SW 1271 (cell line): ENCODE measurements at places on chromosomes 16 and 17.

DNA sequence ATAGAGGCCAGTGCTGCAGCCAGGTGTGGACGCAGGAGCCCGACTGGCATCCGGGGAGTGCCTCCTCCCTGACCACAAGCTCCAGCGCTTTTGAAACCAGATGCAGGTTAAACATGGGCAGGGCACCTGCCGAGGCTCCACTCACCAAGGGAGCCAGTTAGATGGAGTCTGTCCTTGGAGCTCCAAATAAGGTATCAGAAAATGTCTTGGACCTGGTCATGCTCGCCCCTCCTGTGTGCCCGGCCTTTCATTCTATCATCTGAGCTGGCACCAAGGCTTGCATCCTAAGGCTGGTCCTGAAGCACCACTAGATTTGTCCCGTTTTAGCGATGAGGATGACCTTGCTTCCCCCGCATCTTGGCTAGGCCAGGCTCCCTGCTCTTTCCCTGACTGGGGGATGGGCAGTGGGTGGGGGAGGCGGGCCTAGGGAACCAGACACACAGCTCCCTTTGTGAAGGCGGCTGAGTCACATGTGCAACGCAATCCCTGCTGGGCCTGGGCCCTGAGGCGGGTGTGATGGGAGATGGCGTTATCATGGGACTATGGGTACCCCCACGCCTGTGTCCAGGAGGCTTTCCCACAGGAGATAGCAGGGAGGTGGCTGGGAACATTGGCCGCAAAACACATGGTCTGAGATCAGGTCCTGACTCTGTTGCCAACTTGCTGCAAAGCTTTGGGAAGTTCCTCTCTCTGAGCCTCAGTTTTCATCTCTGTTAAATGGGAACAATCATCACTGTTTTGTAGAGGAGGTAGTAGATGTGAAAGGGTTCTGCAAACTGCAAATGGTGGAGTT is 5.0 kb upstream of the ADGRG1 start:
- no peak for DNase-seq

GRCh38 chr17:56833057-56833808 is 487 bp downstream of the C17orf67 start:
- DNase-seq: no peak

DNA sequence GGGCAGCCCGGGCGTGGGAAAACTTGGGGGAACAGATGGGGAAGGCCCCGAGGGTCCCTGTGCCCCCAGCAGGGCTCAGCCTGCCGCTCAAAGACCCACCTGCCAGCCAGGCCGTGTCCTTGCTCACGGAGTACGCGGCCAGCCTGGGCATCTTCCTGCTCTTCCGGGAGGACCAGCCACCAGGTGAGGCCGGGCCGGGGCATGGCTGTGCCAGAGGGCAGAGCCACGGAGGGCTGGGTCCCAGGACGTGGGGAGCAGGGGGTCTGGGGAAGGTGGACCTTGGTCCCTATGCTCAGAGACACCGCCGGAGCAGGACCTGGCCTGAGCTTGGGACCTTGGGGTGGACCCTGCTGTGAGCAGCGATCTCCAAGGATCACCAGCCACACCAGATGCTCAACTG is 509 bp downstream of the ADAD2 start:
- DNase-seq: no peak

DNA sequence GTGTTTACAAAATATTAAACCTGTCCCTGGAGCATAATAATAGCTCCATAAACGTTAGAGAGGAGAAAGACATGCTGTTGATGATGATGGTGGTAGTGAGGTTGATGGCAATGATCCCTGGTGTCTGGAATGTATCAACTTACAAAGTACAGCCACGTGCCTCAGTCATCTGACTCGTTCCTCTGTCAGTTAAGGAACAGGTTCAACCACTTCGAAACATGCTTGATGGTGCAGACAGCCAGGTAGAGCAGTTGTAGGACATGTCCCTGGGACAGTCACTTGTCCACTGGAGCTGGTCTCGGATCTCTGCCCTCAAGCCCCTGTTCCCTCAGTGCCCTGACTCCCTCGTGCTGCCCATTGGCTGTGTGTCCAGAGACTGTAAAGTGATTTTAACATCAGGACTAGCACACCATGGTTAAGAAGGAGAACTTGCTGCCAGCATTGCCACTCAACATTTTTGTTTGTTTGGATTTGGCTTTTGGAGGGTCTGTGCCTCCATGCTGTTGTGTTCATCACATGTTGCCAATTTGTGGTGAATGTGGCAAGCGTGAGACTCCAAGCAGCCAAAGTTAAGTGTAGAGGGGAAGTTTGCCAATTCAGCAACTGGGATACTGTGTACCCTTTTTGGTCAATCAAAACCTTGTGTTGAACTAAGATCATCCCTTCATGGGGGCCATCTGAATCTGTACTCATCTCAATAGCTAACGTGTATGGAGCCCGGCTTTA is 16.3 kb upstream of the SALL1 start:
- no peak for DNase-seq

DNA sequence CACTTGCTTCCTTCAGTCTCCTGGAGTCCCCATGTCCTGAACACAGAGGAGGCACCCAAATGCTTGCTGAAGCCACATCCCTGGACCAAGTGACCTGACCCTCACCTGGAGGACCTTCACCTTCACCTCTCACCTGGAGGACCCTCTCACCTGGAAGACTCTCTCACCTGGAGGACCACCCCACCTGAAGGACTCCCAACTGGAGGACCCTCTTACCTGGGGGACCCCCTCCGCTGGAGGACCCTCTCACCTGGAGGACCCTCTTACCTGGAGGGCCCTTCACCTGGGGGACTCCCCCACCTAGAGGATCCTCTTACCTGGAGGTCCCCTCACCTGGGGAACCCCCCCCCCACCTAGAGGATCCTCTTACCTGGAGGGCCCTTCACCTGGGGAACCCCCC is 573 bp upstream of the CDK10 start:
- DNase-seq: no peak

GRCh38 chr16:58732545-58733247 is 1.4 kb downstream of the GOT2 start:
- no peak for DNase-seq

DNA sequence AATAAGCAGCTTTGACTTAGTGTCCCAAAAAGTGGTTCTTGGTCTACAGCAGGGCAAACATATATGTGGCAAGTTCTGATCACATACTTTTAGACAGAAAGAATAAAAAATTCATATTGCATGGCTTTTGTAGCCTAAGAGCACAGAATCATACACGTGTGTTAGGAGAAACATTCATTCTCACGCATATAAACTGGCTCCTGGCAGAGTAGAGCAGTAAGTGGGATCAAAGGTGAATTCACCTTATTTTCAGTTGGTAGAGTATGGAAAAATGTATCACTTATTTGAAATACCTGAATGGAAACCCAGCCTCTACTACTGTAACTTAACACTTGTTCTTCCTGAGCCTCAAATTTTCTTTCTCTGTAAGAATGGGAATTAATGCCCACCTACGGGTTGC is 34.8 kb downstream of the DGKE start:
- DNase-seq: no peak

DNA sequence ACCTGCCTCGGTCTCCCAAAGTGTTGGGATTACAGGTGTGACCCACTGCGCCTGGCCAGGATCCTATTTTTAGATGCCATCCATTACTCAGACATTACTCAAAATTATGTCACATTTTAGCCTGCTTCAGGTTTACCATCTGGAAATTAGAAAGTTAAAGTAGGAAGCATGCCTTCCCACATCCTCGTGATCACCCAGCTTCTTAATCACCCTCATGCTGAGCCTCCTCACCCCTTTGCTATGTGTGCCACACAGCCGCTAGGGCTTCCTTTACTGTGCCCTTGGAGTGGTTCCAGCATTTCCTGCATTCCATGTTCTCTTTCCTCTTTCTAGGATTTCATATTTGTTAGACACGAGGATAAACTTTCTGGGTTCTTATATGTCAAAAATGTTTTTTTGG is 9.3 kb downstream of the ADORA2B start:
- peak; percentile 98 for DNase-seq

DNA sequence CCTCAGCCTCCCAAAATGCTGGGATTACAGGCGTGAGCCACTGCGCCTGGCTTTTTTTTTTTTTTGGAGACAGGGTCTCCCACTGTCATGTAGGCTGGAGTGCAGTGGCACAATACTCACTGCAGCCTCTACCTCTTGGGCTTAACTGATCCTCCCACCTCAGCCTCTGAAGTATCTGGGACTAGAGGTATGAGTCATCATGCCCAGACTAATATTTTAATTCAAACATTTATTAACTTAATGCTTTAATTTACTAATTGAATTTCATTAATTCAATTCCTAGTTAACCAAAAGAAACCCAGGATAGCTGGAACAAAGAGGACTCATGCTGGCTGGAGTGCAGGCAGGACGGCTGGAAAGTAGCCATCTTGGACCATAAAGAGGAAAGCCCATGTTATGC is 14.0 kb upstream of the KPNB1 start:
- DNase-seq: no peak

GRCh38 chr16:84663433-84664101 is 15.3 kb downstream of the KLHL36 start:
- no peak for DNase-seq
